ENCODE measurements at places on chromosomes 12 and 14. TPM values are rescaled to one million over a fixed set of nuclear protein-coding genes. Genes with fewer than 3 reads are reported as not detected.

Gene KRT7
- total RNA-seq = 9.3 TPM

DNA sequence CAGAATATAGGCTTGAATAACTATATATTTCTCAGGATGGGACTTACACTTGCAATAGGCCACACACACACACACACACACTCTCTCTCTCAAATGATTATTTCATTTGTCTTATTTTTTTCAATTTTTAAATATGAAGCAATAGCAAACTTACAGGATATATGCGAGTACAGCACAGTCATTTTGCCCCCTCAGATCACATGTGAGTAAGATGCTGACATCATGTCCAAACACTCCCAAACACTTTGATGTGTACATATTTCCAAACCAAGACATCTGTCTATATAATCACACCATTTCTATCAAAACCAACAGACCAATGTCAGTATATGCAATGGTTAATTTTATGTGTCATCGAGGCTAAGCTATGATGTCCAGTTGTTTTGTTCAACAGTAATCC, 1535.9 kb upstream of the FLRT2 start:
- no peak for DNase-seq

GRCh38 chr12:58841058-58841798, 79.1 kb downstream of the LRIG3 start:
- no peak for DNase-seq

Gene MORN3
- 3.6 TPM for total RNA-seq

- no peak for DNase-seq
Measured at GRCh38 chr12:107731366-107731765, 29.6 kb downstream of the PRDM4 start.

Gene RTN1
- total RNA-seq = not detected

- DNase-seq = no peak
Measured at GRCh38 chr12:95358111-95359083, 115.6 kb upstream of the METAP2 start.

- DNase-seq = peak; percentile 36
Measured at GRCh38 chr14:97994020-97994531, 1196.9 kb downstream of the VRK1 start.

GRCh38 chr14:74389980-74390379, 36.0 kb downstream of the SYNDIG1L start:
- DNase-seq = no peak

All from activated CD4-positive, alpha-beta memory T cell treated with anti-CD3 and anti-CD28 coated beads, Interleukin-2, amount 10 ng/mL, durations not matched to agents 7 days and 5 days (primary cell).